Diencephalon (tissue), 1 donor: ENCODE measurements at places on chromosomes 16 and 17. TPM values are rescaled to one million over a fixed set of nuclear protein-coding genes. Genes with fewer than 3 reads are reported as not detected.

Gene NACA2
- total RNA-seq = not detected

Gene ZNF646
- 11.8 TPM for total RNA-seq

Gene AATK
- 17.8 TPM for total RNA-seq

Gene ELP5
- 29.5 TPM for total RNA-seq

Gene MMP2
- total RNA-seq = 15.0 TPM

Gene OR3A2
- total RNA-seq = 9.7 TPM

Gene CDK5R1
- 176 TPM for total RNA-seq

Gene CDYL2
- 24.9 TPM for total RNA-seq

Gene SCNN1B
- total RNA-seq = 0.23 TPM

Gene HOXB7
- not detected for total RNA-seq
